Daoy (cell line): ENCODE measurements at places on chromosomes 12 and 14.

DNA sequence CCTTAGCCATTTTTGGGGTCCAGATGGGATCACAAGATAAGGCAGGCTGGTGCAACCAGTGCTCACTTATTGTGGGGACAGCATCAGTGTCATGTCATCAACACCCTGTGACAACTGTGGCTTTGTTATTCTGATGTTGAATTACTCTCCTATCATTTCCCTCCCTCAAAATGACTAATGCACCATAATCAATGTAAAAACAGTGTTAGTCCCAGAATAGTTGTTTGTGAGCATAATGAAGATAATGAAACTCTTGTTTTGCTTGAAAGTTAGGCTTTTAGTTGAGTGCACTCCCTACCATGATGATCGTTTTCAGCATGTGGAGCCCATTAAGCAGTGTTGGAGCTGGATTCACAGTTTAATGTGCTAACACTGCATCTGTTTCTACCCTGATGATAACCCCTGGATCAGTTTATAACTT is 151.4 kb downstream of the TMTC2 start:
- DNase-seq: no peak

GRCh38 chr14:92308716-92309115 is 14.2 kb upstream of the SLC24A4 start:
- no peak for DNase-seq

DNA sequence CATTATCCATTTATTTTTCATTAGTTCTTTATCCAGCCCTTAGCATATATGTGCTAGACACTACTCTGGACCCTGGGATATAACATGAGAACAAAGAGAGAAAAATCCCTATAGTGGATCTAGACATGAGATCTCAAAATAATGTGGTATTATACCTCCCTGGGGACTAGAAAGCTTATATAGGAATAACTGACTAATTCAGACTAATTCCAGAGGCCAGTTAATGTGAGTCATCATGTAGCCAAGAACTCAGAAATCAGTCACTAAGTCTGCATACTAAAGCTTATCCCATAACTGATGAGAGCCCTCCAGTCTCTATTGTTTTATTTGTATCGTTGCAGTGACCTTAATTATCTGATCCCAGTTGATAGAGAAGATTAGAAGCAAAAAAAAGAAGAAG is 267.1 kb upstream of the RGS6 start:
- peak; percentile 70 for DNase-seq

DNA sequence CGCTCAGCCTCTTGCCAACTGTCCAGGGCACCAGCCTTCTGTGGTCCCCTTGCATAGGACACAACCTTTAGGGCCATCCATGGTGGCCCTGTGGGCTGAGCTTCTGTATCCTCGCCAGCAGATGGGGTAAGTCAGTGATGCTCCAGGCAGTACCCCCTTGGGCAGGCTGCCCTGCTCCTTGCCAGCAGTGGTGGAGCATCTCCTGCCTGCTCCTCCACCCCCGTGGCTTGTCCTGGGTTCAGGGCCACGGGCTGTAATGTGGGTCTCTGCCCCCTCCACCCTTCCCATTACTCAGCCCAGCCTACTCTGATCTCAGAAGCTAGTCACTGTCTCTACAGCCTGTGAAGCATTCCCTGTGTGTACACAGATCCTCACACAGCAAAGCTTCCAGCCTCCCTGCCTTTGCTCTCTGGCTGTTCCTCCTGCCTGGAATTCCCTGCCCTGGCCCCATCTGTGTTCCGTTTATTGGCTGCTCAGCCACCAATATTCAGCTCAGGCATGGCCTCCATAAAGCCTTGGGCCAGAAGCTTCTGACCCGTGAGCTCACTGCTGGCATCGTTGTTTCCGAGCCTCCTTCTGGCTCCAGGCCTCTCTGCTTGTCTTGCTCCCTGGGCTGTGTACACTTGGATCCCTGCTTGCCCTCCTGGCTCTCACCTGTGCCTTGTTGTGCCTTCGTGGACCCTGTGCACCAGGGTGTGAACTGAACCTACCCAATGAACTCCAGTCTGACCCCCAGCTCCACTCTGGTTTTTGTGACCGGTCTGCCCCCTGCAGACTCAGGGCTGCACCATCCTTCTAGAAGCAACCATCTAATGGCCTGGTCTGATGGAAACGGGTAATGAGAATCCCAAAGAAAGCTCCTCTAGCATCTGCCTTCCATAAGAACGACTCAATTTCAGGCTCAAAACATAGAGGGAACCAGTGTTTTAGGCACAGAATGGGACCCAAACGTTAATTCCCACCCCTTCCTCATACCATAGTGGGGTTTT is 177.0 kb upstream of the PRMT8 start:
- peak; percentile 62 for DNase-seq

DNA sequence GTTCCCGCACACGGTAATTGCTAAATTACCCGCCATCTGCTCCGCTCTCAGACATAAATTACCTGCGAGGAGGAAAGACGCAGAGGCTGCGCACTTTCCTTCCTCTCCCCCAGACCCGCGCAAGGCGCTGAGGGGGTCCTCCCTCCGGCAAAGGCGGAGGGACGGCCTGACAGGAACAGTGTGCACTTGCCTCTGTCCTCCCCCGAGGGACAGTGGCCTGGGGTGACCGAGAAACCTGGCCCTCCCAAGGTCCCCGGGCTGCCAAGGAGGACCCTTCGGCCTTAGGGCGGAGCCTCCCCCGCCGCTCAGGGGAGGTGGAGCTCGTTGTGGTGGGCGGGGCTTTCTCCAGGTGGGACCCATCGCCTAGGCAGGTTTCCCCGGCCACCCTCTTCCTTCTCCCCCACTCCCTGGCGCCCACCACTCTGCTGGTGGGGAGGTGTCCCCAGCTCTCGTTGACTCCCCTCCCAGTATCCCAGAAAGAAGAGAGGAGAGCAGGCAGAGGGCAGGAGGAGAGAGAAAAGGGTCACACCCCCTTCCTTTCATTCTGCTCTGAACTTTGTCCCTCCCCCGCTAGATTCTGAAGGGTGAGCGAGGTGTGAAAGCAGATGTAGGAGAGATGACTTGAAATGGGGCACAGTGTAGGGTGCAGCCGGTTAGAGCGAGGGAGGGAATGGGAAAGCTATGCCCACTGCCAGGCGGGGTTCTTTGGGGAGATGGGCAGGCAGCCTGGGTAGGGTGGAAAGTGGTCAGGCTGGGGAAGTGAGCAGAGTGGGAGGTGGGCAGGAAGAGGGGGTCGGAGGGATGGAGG is 11.4 kb upstream of the CALCOCO1 start:
- no peak for DNase-seq

DNA sequence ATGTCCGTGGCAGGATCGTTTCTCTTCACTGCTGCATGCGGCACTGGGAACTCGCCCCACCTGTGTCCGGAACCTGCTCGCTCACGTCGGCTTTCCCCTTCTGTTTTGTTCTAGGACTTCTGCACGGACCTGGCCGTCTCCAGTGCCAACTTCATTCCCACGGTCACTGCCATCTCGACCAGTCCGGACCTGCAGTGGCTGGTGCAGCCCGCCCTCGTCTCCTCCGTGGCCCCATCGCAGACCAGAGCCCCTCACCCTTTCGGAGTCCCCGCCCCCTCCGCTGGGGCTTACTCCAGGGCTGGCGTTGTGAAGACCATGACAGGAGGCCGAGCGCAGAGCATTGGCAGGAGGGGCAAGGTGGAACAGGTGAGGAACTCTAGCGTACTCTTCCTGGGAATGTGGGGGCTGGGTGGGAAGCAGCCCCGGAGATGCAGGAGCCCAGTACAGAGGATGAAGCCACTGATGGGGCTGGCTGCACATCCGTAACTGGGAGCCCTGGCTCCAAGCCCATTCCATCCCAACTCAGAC is 1.2 kb downstream of the FOS start:
- no peak for DNase-seq

DNA sequence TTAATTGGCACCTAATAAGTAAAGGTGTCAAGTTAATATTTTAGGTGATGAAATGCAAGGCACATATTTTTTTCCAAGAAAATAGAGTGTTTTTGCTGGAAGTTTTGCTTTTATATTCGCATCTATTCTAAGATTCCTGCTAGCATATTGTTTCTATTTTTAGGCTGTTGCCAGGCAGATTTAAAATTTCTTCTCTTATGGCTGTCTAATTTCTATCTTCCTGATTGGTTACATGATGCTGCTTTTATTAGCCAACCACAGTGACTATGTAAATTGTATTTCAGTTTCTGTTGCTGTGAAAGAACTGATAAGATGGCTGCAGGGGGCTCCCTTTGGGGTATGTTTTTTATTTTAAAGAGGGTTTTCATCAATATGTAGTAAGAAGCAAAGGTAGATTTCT is 42.7 kb downstream of the ATF7IP start:
- no peak for DNase-seq

DNA sequence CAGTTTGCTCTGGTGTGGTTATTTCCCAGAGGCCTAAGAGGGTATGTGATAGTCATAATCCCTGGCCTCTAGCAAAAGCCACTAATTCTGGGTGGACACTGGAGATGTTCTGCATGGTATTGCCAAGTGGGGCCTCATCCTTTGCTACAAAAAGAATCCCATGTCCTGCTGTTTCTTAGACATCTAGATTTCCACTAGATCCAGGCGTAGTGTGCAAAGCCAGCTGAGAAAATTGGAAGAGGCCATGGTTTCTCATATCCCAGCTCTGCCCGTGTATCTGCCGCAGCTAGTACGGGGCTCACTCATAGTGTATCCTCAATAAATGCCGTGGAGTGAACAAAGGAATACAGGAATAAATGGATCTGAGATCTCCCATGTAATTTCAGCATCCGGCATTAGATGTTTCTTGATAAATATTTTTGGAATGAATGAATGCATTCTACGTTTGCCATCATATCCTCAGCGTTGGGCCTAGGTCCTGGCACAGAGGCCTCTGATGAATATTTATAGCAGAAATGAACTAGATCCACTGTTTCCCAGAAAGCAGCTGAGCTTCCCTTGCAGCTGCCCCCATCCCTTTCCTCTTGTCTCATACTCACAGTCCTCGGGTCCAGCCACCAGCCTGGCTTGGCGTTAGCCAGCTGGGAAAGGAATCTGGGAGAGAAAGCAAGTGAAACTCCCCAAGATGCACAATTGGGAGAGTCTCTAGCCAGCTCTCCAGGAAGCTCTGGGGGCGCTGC is 76.3 kb upstream of the NOS1 start:
- no peak for DNase-seq

GRCh38 chr12:69906411-69907216 is 81.6 kb downstream of the MYRFL start:
- no peak for DNase-seq

DNA sequence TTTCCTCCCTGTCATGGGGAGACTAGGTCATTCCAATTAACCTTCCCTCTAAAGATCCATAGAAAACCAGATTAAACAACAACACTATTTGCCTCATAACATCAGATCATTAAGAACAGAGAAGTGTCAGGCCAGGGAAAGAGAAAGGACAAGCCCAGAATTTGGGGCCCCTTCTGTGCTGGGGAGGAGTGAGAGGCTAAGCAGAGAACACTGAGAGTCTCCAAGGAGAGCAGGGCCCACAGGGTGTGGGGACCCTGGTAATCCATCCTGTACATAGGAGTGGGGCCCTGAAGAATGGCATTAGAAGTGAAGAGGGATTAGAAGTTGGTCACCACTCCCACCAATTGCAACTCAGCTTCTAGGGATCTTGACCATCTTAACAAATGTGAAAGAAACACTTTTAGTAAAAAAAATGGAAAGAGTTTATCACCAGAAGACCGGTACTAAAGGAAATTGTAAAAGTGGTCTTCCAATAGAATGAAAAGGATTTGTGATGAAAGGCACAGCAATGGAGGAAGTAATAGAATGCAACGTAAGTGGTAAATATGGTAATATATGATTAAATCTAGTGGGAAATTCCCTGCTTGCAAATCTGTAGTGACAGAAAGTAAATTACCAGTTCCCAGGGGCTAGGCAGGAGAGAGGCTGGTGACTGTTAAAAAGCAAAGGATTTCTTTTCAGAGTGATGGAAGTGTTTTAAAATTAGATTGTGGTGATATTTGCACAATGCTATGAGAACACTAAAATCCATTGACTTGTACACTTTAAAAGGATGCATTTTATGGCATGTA is 14.0 kb upstream of the TMTC1 start:
- DNase-seq: no peak

DNA sequence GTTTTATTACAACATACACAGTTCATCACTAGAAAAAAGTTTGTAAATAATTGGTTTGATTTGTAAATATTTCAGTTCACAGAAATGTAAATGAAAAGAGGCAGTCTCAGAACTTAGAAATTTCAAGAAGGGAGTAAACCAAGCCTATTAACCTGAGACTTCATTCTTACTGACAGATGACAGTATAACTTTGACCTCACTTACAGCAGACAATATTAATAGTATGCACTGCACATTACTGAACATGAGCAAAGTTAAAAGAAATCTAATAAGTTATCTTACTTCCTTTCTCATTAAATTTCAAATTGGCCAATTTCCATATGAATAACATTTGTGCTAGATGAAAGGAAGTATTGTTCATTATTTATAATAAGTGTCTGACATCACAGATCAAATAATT is 235.8 kb downstream of the SLC6A15 start:
- DNase-seq: no peak

DNA sequence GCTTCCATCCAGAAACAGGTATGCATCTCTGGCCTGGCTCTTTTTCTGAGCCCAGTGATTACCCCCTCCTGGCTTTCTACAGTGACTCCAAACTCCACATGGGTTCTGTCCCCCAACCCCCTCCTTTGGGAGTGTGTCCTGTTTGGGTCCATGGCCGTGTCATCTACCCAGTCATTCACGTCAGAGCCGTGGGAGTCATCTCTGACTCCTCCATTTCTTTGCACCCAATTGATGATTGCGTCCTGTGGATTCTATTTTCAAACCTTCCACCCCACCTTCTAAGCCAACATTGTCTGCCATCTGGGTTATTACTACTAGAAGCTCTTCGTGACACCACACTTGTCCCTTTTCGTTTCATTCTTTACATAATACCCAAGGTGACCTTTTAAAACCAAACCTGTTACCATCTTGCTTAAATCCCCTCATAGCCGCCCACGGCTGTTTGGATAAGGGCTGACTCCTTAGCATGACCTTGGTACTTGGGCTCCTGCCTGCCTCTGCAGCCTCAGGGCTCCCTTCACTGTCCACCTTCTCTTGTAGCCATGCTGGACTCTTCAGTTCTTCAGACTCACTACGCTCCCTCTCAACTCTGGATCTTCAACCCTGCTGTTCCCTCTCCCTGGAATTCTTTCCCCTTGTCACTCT is 38.1 kb upstream of the NT5DC3 start:
- no peak for DNase-seq

DNA sequence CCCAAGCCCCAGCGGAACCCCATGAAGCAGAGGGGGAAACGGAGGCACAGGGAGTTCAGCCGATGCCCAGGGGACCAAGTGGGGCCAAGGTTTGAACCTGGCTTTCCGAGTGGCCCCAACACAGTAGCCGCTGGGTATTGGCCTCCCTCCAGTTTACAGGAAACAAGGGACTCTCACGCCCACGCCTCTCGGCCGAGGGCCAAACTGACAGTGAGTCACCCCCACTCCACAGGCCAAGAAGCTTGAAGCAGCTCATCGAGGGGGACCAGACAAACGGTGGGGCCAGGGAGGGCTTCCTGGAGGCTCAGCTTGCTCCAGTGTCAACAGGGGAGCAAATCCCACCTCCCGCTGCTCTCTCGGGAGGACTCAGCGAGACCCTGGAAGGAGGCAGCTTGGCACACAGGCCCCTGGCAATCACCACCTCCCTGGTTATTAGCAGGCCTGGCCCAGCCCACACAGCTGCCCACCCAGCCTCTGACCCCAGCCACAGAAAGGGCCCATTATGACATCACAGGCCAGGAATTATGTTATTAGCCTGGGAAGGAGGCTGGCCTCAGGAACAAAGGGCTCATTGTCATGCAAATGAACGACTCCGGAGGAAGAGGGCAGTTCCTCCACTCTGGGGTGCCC is 54.6 kb downstream of the NCOR2 start:
- DNase-seq: peak; percentile 100

GRCh38 chr14:93285044-93285443 is 47.8 kb downstream of the BTBD7 start:
- no peak for DNase-seq

GRCh38 chr14:58864751-58865513 is 227.2 kb downstream of the DACT1 start:
- DNase-seq: no peak
